Left renal pelvis (tissue), 4 donors: ENCODE measurements at places on chromosomes 2 and 18.

GRCh38 chr2:207135801-207136457 is 29.8 kb downstream of the KLF7 start:
- no peak for DNase-seq

- no peak for DNase-seq
Measured at GRCh38 chr18:2683055-2683454, 27.5 kb downstream of the SMCHD1 start.

GRCh38 chr2:54550547-54550946 is 94.4 kb downstream of the SPTBN1 start:
- DNase-seq = no peak

- no peak for DNase-seq
Measured at GRCh38 chr2:111691164-111691875, 192.7 kb downstream of the ANAPC1 start.

DNA sequence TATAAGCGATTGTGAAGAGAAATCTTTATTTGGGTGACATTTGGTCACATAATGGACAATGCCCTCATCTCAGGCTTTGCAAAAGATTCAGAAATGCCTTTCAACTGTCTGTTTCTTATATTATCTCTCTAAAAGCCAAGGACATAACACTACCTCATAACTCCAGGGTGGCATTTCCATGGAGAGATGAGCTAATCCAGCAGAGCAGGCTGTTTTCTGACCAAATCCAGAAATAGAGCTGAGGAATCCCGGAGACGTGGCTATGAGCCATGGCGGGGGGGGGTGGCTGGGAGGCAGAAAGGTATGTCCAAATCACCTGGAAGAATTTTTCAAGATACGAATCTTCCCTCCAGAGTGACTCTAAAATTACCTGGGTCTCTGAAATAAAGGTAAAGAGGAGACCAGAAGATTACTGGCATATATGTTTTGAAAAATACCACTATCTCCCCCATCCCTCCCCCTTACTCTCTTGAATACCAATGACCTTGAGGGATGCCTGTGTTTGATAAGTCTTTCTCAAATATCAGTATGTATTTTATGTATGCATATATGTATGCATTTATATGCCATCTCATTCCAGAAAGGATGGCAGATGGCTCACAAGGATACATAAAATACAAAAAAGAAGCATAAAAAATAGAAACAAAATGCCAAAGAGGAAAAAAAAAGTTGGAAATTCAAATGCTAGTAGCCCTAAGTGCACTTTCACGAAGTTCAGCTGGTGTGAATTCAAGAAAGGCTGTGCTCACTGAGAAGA is 296.0 kb upstream of the MGAT5 start:
- no peak for DNase-seq

DNA sequence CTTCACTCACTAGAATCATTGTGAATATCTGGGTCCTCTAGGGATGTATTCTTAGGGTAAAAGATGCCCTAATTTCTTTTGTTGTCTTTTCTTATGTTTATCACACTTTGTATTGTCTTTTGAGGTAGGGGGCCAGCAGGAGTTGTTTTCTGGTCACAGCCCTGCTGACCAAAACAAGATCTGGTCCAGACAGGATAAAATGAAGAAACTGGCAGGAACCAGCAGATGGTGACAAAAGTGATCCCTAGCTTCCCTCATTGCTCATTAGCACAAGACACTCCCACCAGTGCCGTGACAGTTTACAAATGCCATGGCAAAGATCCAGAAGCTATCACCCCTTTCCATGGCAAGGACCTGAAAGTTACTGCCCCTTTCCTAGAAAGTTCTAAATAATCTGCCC is 81.7 kb upstream of the CCDC85A start:
- no peak for DNase-seq

GRCh38 chr2:239756031-239756789 is 268.9 kb downstream of the NDUFA10 start:
- DNase-seq = no peak

- no peak for DNase-seq
Measured at GRCh38 chr2:229300790-229301189, 29.7 kb upstream of the PID1 start.

DNA sequence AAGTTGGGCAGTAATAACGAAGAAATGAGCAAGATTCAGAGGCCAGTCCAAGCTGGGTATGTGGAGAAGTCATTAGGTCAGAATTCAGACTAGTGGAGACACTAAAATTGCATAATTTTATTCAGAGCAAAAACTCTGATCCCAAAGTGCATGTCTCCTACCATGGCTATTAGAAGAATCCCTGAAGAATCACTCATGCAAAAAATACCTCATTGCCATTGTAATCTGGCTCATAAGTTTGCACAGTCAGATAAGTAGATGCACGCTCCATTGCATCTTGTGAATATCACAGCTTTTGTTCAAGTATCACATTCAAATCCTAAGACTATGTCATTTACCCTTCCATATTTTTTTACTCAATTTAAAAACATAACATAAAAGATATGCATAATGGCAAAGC is 692.2 kb upstream of the KLHL29 start:
- no peak for DNase-seq
